Bronchial epithelial cell (primary cell): ENCODE measurements at places on chromosomes 4 and X. TPM values are rescaled to one million over a fixed set of nuclear protein-coding genes. Genes with fewer than 3 reads are reported as not detected.

The CT45A2 gene
- total RNA-seq = not detected in 2 replicates

DNA sequence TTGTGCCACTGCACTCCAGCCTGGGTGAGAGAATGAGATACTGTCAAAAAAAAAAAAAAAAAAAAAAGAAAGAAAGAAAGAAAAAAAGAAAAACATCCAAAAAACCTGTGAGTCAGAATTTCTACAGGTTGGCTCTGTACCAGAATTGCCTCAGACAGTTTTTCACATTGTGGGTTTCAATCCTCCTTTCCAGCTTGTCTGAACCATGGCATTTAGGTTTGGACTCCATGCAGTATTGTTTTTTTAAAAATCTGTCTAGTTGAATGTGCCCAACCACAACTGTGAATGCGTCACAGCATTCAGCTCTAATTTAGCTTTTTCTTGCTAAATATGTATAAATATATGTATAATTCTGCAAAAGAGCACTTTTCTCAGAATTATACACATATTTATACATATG lies 31.4 kb upstream of the ARSH start:
- no peak for DNase-seq

The PRDM8 gene
- 0.26 and 0.53 TPM in 2 replicates for total RNA-seq

The ARHGAP36 gene
- total RNA-seq = not detected in 2 replicates
